ENCODE measurements at places on chromosomes 16 and 17. TPM values are rescaled to one million over a fixed set of nuclear protein-coding genes. Genes with fewer than 3 reads are reported as not detected.
A peak's percentile ranks its signal among the peaks of the same experiment; 100 is the strongest.

Gene MSLN
- not detected for total RNA-seq

Gene ITGAD
- total RNA-seq: not detected

- peak; percentile 23 for DNase-seq
Observed at GRCh38 chr17:8745586-8746500, 1.2 kb upstream of the CCDC42 start.

GRCh38 chr17:30379903-30380381 is 1.2 kb downstream of the CPD start:
- DNase-seq: no peak

DNA sequence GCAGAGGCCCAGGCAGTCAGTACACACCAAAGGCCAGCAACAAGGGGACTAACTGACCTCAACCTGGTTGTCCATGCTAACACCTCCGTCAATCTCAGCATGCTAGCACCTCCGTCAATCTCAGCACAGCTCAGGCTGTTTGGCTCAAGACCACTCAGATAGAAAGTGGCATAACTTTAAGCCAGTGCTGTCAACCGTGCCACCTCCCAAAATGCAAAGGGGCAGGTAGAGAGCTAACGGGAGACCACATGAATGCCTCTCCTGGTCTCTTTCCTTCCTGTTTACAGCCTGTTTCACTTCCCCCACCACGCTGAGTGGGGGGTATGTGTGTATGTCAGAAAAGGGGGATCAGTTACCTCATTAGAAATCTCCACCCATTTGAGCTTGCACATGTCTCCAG is 3.3 kb downstream of the UBTF start:
- no peak for DNase-seq

Data from SJCRH30 (cell line).